ENCODE measurements at places on chromosomes 13 and 19.

GRCh38 chr13:34410678-34411077 is 531.4 kb upstream of the NBEA start:
- no peak for DNase-seq

DNA sequence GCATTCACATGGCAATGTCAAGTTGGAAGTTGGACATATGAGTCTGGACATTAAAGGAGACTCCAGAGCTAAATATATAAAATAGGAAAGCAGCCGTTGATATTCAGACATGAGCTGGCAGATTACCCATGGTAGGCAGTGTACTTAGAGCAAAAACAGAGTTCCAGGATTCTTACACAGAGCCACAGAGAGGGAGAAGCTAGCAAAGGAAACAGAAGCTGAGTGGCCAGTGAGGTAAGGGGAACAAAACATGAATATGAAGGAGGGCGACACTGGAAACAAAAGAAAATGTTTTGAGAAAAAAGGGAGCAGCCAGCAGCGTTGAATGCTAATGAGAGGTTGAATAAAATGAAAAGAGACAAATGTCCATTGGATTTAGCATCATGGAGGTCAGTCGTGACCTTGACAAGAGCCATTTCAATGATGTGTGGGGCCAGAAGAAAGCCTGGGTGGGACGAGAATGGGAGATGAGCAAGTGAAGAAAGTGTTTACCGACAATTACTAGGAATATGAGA is 198.4 kb downstream of the POU4F1 start:
- DNase-seq = no peak

- DNase-seq = peak; percentile 71
These were observed 61.1 kb upstream of the NPAS1 start for GRCh38 chr19:46958532-46958931.

DNA sequence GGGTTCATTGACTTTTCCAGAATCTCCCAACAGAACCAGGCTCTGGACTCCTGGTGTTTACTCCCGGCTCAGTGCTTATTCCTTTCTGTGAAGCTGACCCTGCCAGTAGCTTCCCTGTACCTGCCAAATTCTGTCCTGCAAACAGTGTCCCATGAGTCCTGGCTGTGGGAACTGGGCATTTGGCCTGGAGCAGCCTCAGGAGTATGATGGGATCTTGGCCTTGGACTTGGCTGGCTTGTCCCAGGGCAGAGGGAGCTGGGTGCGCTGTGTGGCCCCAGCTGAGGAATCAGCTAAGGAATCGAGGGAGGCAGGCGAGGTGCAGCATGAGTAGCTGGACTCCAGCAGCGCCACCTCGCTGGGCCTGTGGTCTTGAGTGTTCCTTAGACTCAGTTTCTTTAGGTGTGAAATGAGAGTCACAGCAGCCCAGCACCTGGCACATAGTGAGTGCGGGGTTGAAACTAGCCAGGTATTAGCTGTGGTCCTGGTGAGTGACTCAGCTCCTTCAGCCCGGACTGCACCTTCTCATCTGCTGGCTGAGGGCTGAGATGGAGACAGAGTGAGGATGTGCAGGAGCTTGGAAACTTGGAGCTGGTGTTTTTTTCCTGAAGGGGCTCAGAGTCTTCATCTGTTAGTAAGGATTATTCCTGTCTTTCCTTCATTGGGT is 10.4 kb downstream of the CLASRP start:
- no peak for DNase-seq

DNA sequence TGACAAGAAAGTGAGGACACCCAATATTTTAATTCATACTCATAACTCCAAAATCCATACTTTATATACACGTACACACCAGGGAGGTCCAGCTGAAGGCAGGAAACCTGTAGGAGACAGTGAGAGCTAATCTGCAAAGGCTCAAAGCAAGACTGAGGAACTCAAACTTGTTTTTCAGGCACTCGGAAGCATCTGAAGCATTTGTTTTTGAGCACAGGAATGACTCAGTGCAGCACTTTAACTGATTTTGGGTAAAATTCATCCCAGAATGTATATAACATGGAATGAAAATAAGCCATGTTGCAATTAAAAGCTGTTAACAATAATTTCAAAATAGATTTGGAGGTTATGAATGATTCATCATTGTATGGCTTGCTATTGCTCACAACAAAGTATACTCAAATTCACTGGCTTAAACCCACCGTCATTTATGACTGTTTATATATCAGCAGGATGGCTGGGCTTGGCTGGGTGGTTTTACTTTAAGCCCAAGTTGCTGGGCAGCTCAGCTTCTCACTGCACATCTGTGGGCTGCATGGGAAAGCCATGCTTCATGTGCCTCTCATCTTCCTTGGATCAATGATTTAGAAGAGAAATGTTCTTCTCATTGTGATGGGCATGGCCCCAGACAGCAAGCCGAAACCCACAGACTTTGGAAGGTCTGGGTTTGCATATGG is 177.0 kb downstream of the RFC3 start:
- DNase-seq = no peak

DNA sequence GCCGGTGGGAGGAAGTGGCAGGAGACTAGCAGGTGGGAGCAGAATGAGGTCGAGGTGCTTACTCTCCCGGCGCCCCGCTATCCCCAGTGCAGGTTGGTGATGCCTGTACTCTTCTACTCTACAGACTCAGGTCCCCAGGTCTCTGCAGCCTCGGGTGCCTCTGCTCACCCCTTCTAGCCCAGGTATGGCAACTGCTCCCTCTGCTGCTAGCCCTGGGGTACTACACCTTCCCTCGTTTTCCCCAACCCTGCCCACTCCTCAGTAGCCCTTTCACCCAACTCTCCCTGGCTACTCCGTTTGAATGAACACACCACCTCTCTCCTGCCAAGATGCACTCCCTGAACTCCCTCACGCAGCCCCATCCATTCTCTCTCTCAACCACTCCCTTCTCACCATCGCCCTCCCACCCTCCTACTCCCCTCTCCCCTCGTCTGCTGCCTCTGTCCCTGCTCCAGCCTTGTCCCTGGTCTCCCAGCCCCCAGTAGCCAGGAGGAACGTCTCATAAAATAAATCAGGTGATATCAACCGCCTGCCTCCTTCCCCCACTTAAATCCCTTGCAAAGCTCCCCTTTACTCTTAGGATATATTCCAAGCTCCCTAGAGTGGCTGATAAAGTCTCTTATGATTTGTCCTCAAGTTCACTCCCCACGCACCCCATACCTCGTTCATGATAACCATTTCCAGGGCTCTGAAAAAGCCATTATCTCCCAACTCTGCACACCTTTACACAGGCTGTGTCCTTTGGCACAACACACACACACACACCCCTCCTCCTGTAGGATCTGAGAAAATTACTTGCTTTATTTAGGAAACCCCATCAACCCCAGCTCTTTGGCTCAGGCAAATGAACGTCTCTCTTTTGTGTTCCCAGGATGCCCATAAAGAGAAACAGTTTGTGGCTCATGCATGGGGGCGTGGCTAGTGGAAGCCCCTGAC is 8.2 kb upstream of the MEIS3 start:
- DNase-seq = peak; percentile 69

DNA sequence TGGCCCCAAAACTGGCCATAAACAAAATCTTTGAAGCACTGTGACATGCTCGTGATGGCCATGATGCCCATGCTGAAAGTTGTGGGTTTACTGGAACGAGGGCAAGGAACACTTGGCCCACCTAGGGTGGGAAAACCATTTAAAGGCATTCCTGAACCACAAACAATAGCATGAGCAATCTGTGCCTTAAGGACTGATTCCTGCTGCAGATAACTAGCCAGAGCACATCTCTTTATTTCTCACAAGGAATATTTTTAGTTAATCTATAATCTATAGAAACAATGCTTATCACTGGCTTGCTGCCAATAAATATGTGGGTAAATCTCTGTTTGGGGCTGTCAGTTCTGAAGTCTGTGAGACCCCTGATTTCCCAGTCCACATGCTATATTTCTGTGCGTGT is 10.3 kb upstream of the ZNF726 start:
- no peak for DNase-seq

- DNase-seq = no peak
These were observed 11.8 kb upstream of the HMGB1 start for GRCh38 chr13:30477346-30478195.

GRCh38 chr13:50425772-50426171 is 410.5 kb downstream of the KCNRG start:
- DNase-seq = no peak

GRCh38 chr13:39200249-39200910 is 162.1 kb downstream of the NHLRC3 start:
- no peak for DNase-seq

GRCh38 chr19:49809160-49809940 is 3.7 kb downstream of the FUZ start:
- DNase-seq = peak; percentile 37

Data from EL (cell line).